CD4-positive, alpha-beta T cell treated with Interleukin-12 subunit alpha and Interleukin-12 subunit beta, for 1 hour (primary cell): ENCODE measurements at places on chromosomes 1 and 21.

GRCh38 chr21:43354666-43355065, 72.3 kb downstream of the SIK1 start:
- no peak for DNase-seq

GRCh38 chr21:32279377-32279680, 480 bp upstream of the MIS18A start:
- no peak for DNase-seq

GRCh38 chr1:179775009-179775408, 31.9 kb downstream of the FAM163A start:
- DNase-seq = no peak

DNA sequence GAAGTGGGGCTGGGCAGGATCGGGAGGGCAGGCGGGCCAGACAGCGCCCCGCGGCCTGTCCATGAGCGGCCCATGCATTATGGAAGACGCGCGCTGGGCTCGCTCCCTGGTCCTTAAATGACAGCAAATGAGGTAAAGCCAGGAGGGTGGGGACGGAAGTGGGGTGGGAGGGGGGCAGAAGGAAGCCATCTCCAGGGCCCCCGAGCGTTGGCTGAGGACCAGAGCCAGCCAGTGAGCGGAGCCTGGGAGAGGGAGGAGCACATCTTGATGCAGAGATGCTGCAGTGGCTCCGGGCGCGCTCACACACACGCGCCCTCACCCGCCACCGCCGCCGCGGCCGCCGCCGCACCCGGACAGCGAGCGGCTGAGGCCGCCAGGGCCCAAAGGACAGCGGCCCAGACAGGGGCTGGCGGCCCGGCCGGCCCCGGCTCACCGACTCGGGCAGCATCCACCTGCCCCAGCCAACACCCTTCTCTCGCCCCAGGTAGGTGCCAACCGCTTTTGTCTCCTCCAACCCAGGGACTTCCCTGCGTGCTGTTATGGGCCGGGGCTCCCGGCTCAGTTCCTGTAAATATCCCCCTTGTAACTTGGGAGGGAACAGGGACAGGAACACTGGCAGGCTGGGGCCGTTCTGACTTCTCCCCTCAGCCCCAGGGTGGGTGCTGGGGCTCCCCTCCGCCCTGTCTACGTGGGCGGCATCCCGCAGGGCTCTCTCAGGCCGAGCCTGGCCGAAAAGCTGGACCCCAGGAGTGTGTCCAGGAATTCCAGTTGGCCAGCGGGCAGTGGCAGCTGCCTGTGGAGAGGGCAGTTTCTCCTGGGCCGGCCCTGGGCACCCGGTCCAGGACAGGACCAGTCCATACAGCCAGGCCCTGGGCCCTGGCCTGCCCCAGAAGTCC, at the start of gene CNTN2:
Gene CNTN2, plus strand, starts transcription at position 302 of the 896 bp plus-strand sequence. CDS start 9,974 bp downstream, outside the sequence.
- DNase-seq = no peak

- DNase-seq = no peak
These were observed 409.3 kb downstream of the PTPRU start for GRCh38 chr1:29645586-29645985.

GRCh38 chr1:205693421-205693991, 13.2 kb upstream of the SLC45A3 start:
- no peak for DNase-seq

- DNase-seq = no peak
These were observed 69.1 kb downstream of the DIP2A start for GRCh38 chr21:46527801-46528200.

- no peak for DNase-seq
These were observed 100.5 kb upstream of the KCNK1 start for GRCh38 chr1:233513431-233513830.

DNA sequence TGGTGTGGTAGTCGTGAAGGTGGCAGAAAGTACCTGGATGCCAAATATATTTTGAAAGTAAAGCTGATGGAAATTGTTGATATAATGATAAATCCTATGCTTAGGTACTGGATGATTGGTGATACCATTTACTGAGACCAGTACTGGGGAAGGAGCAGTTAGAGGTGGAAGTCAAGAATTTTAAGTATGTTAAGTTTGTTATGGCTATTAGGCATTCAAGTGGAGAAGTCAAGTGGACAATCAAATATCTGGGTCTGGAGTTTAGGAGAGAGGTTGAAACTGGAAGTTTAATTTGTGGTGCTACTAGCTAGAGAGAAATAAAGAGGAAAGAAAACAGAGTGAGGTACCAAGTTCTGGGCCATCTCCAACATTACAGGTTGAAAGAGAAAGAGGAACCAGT, 89.1 kb downstream of the ATF6 start:
- DNase-seq = no peak

DNA sequence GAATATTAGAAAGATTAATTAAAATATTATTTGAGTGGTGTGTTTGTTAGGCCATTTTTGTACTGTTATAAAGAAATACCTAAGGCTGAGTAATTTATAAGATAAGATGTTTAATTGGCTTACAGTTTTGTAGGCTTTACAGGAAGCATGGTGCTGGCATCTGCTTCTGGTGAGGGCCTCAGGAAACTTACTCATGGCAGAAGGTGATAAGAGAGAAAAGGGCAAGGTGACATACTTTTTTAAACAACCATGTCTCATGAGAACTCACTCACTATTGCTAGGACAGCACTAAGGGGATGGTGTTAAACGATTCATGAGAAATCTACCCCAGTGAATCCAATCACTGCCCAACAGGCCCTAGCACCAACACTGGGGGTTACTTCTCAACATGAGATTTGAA, 56.7 kb upstream of the RGS21 start:
- no peak for DNase-seq

DNA sequence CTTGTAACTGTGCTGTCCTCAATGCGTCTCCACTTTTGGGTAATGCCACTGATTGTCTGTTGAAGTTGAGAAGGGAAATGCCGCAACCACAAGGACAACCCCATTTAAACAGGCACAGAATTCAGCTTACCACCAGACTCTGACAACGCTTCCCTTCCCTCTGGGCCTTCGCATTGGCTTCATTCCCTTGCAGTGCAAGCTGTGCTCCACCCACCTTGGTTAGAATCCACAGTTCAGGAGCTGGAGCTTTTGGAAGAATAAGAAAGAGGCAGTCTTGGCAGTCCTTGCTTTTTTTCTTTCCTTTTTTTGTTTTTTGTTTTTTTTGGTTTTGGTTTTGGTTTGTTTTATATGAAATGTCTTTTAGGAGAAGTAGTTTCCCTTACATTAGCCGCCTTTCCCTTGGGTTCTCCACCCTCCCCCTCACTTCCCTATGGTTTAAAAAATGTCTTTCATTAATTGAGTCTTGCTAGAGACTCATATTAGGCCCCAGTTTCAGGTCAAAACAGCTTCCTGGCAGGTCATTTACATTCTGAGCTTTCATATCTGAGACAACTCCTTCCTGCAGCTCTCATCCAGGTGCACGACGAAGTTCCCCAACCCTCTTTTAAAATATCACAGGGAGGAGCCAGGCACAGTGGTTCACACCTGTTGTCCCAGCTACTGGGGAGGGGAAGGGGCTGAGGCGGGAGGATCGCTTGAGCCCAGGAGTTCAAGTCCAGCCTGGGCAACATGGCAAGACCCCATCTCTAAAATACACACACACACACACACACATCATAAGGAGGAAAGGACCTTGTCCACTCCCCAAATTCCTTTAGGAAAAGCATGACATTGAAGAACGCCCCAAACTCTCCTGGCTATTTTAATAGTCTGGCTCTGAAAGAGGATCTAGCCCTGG, 20.7 kb upstream of the LAX1 start:
- DNase-seq = peak; percentile 56

DNA sequence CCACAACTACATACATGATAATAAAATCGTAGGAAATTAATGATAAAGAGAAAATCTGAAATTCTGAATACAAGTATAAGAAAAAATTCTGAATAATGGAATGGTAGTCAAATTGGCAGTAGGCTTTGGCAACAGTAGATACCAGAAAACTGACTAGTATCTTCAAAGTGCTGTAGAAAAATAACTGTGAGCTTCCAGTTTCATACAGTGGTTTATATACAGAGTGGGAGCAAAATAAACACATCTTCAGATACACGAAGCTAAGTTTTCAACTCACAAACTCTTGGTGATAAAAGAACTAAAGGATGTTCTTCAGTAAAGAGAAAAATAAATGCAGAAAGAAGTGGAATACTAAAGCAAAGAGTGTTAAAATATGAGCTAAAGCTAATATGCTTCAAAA, 173.4 kb downstream of the PPP1R12B start:
- DNase-seq = no peak

DNA sequence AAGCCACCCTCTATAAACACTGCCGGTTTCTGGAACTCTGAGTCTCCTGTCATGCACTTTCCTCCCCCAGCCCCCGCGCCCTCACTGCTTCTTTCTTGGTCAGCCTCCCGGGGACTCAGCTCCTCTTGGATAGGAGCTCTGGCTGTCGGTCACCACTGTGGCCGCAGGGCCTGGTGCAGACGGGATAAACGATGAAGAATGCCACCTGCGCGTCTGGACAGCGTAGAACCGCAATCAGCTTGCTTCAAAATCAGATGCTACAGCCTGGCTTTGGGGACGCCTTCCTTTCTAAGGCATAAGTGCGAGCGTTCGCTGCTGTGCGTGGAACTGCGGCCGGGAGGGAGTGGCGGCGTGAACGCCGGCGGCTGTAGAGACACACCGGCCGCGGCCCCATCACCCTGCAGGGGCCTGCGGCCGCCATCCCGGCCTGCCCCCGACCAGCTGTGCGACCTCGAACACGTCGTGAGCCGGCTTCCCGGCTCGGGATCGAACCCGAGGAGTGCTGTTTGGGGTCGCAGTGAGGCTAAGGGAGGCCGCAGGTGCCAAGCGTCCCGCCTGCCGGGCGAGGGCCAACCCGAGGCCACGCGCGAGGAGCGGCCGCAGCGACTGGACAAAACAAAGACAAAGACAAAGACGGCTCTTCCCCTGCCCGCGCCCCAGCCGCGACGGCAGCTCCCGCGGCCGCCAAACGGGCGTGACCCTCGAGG, 688 bp downstream of the PTTG1IP start:
- no peak for DNase-seq

DNA sequence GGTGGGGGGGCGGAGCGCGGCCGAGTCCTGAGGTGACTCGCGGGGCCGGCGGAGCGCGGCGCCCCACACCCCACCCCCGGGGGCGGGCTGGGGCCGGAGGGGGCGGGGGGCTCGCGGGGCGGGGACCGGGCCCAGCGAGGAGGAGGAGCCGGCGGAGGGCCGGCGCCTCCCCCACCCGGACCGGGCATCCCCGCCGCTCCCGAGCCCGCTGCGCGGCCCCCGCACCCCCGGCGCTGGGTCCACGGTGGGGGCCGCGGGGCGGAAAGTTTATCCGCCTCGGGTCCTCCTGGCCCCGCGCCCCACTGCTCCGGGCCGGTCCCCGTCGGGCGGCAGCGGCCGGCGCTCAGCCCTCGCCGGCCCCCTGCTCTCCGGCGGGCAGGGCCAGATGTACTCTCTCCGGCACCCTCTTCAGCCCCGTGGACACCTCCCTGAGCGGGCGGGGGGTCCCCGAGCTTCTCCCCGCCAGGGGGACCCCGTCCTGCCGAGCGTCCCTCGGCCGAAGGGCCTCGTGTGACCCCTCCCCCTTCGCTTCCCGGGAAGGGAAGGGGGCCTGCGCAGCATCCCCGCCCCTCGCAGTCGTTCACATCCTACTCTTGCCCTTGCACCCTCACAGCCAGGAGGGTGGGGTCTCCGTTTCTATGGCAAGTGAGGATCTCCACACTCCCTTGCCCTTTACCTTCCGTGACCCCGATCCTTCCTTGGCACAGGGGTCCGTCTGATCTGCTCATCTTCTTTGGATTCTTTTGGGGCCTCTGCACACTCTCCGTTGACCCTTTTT, 663 bp downstream of the CAMTA1 start:
- peak; percentile 66 for DNase-seq

GRCh38 chr1:241323514-241324195, 33.4 kb downstream of the RGS7 start:
- no peak for DNase-seq
